ENCODE measurements at places on chromosomes 12 and 14.

- no peak for DNase-seq
These were observed 421.9 kb downstream of the TMEM132D start for GRCh38 chr12:129481921-129482320.

DNA sequence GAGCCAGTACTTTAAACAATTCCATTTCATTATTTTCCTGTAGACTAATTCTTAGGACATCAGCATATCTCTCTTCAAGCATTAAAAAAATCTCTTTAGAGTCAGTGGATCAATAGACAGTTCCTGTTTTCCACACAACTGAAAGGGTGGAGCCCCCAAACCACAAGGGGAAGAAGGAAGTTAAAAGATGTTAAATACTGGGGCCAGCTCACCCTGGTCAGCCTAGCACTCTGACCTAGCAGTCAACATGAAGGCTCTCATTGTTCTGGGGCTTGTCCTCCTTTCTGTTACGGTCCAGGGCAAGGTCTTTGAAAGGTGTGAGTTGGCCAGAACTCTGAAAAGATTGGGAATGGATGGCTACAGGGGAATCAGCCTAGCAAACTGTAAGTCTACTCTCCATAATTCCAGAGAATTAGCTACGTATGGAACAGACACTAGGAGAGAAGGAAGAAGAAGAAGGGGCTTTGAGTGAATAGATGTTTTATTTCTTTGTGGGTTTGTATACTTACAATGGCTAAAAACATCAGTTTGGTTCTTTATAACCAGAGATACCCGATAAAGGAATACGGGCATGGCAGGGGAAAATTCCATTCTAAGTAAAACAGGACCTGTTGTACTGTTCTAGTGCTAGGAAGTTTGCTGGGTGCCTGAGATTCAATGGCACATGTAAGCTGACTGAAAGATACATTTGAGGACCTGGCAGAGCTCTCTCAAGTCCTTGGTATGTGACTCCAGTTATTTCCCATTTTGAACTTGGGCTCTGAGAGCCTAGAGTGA, at the start of gene LYZ:
TSS of gene LYZ (plus strand) at position 220 of the 777 bp plus-strand sequence. CDS start at position 248, 28 bp downstream.
- no peak for DNase-seq

DNA sequence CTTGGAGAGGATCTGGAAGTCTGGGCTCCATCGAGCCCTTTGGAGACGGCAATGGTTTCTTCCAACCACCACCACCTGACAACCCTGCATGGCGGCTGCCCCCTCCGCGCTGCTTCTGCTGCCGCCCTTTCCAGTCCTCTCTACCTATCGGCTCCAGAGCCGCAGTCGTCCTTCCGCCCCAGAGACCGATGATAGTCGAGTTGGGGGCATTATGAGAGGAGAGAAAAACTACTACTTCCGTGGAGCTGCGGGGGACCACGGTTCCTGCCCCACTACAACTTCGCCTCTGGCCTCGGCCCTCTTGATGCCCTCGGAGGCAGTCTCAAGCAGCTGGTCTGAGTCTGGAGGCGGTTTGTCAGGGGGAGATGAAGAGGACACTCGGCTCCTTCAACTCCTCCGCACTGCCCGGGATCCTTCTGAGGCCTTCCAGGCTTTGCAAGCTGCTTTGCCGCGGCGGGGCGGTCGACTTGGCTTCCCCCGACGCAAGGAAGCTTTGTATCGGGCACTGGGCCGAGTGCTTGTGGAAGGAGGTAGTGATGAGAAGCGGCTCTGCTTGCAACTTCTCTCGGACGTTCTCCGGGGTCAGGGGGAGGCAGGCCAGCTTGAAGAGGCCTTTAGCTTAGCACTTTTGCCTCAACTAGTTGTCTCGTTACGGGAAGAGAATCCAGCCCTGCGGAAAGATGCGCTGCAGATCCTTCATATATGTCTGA, 499 bp downstream of the TOGARAM1 start:
- no peak for DNase-seq

DNA sequence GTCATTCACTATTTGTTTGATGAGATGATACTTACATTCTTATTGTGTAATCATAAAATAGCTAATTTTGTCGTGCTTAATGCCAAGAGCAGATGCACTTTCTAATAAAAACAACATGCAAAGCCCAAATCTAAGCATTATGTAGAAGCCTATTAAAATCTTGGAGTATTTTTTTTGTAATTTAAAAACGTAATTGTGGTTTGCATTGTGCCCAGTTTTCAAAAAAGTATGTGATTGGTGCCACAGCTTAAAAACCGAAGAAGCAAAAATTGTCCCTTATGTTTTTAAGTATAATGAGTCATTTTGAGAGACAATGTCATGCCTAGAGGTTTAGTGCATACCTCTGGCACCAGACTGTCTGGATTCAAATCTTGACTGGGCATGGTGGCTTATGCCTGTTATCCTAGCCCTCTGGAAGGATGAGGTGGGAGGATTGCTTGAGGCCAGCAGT, 464.8 kb upstream of the RGS6 start:
- no peak for DNase-seq

GRCh38 chr12:19572920-19573558, 133.7 kb downstream of the AEBP2 start:
- peak; percentile 57 for DNase-seq

- no peak for DNase-seq
These were observed 25.2 kb downstream of the PRDM4 start for GRCh38 chr12:107735763-107736162.

DNA sequence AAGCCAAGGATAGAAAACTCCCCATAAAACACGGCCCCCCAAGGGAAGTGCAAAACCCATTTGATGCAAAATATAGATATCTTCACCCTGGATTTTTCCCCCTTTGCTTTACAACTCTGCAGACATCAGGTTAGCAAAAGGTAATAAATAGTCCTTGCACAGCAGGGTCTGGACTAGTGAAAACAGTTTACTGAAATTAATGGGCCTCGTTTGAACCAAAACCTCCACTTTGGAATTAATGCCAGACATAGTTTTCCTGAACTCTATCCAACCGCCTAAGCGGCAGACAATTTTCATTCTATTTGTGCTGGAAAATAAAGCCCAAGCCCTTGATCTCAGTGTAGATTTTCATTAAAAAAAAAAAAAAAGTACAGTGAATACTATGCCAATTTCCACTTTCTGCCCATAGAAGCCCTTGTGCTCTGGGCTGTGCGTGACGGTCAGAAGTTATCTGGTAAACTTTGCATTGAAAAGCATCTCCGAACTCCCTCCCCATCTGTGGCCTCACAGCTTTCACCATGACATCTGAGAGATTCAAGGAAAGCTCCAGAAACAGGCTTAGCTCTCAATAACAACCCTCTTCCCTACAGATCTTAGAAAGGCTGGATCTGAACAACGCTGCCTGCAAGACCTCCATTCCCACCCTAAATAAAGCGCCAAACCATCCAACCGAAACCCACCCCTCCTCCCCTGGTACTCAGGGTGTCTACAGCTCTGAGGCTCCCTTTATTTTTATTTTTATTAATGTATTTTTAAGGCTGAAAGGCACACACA, 11.0 kb upstream of the IRF2BPL start:
- no peak for DNase-seq

DNA sequence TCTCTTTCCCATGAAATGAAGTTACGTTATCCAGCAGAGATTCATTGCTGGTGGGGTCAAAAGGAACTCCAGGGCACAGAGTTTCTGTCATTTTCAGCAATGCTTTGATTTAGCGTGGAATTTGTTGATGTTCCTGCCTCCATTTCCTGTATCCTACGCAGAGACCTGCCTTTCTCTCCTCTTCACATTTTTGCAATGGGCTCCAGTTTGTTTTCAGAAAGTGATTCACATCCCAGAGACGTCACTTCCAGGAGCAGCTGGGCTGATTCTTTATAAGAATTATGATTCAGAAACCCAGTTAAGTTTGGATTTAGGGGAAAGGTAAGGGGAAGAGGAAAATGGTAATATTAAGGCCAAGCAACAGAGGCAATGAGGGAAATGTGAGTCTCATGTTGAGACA, 11.6 kb downstream of the RNASE10 start:
- no peak for DNase-seq

DNA sequence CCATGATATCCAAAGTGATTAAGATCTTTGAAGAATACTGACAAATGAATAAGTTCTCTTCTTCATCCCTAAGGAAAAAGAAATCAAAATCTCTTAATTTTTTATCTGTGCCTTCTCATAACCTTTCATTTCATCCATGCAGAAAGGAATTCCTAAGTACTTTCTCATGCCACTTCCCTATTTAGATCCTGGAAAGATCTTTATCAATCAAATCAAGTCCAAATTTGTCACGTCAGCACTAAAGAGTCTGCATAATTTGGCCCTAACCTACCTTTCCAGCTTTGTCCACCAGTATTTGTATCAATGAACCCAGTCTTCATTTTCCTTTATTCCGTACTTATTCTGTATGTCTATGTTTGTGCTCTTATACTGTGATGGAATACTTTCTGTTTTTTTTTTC, 41.2 kb downstream of the VEZT start:
- no peak for DNase-seq

DNA sequence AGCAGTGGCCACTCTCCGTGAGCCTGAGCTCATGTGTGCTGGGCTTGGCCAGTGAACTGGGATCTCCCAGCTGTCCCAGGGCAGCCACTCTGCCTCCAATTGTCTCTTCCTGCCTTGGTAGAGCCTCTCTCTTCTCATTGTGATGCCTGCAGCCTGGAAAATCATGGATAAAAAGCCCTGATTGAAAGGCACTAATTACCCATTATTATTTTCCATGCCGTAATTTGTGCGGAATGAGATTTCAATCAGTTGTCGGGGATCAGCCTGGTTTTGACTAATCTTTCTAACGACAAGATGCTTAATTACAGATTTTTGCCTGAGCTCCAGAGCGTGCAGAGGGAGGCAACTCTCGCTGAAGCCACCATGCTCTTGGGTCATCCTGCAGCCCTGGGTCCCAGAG, 52.7 kb downstream of the ESRRB start:
- DNase-seq = no peak

- no peak for DNase-seq
These were observed 167.2 kb upstream of the BMP4 start for GRCh38 chr14:54123841-54124240.

GRCh38 chr14:74333909-74334308, 14.4 kb upstream of the VRTN start:
- DNase-seq = peak; percentile 61

- DNase-seq = no peak
These were observed 1.6 kb downstream of the PABPN1 start for GRCh38 chr14:23322568-23323517.

GRCh38 chr14:51616256-51616655, 35.5 kb upstream of the FRMD6 start:
- DNase-seq = no peak

GRCh38 chr12:49189731-49190716, 1.1 kb upstream of the TUBA1A start:
- no peak for DNase-seq

GRCh38 chr12:27542628-27543027, 18.6 kb downstream of the PPFIBP1 start:
- peak; percentile 71 for DNase-seq

GRCh38 chr14:26905229-26905628, 307.4 kb upstream of the NOVA1 start:
- no peak for DNase-seq

Data from HS-27A (cell line).